NCI-H1417 treated with DMSO at 0.1 percent for 48 hours (cell line): ENCODE measurements at places on chromosomes 4 and X.

DNA sequence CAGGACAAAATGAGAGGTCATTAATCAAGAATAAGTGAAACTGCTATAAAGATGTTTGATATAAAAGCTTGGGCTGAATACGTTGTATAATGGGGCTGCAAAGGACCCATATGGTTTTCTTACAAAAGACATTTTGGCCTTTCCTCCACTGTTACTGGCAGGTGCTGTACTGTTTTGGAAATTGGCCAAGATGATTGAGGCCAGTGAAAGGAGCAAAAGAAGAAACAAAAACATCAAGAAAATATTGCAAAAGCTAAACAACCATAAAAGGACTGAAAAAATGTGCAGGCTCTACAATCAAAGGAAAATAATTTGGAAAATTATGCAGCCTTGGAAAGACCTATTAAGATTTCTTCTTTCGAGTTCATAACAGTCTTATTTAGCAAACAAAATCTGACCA, 222.2 kb upstream of the PPP1R2C start:
- DNase-seq, result no peak

DNA sequence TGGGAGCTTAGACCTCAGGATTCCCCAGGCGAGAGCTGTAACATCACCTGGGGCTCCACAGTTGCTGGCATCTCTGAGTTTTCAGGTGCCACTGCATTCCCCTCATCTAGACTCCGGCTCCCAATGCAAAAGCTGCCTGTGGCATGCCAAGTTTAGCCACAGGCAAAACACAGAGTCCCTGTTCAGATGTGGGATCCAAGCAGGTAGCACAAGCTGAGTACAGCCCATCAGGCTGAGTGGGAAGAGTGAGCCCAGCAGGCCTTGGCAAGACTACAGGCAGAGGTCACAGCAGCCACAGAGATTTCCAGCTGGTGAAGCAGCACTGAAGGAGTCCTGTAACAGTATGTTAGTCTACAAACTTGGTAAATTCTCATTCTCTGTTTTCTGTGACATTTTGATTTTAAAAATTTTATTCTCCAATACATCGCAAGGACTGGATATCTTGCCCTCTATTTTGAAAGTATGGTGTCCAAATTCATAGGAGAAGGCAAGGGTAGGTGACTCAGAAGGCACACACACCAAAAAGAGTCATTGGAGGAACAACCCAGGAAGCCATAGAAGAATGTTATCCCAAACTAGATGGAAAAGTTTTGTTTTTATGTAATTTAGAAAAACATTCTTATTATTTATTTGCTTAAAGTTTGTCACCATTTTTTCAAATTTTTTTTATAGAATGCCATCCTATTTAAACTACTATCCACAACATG, 13.6 kb upstream of the CXCL2 start:
- DNase-seq, result no peak

DNA sequence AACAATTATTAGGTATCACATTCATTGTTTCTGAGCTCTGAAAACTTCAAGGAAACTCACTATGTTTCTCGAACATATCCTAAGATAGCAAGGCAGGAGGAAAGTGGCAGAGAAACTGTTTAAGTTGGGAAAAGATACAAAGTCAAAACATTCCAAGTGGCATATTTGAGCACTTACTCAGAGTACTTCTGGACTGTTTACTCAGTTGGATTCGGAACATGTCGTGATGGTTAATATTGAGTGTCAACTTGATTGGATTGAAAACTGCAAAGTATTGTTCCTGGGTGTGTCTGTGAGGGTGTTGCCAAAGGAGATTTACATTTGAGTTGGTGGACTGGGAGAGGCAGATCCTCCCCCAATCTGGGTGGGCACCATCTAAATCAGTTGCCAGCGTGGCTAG, 298.3 kb downstream of the IL1RAPL2 start:
- DNase-seq, result no peak

DNA sequence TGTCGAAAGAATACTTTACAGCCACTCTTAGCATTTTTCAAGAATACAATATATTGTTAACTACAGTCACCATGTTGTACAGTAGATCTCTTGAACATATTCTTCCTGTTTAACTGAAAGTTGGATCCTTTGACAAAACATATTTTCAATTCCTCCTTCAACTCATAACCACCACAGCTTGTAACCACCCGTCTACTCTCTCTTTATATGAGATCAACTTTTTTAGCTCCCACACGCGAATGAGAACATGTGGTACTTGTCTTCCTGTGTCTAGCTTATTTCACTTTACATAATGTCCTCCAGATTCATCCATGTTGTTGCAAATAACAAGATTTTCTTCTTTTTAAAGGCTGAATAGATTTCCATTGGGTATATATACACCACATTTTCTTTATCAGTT, 338.3 kb upstream of the IGFBP7 start:
- DNase-seq, result no peak

DNA sequence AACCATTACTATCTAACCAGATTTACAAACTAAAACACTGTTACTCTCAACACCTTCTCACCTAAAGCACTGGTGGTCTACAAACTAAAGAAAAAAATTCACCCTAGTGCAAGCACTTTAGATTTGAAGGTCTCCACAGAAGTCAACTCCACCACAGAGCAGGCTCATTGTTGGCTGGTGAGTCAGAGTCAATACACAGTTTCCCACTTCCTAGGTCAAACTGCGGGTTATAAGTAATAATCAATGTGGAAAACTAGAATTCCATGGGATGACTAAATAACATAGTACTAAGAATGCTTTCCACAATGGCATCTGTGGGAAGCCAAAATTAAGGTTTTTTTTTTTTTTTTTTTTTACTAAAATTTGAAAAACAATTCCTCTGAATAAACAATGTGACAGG, 191.8 kb downstream of the PDGFC start:
- no peak for DNase-seq

DNA sequence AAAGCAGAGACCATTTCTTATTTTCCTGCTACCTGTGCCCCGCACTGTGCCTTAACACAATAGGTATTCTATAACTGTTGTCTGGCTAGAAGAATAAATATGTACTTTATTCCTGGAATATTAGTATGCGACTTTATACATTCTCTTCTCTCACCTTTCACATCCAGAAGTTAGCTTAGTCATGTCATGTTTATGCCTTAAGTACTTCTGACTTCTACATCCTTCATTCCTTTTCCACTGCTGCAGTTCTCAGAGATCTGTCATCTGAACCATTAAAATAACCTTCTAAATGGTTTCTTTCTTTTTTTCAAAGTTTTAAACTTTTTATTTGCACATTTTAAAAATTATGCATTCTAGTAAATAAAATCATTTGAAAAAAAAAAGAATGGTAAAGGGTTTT, 34.4 kb downstream of the KIF4A start:
- DNase-seq, result no peak

DNA sequence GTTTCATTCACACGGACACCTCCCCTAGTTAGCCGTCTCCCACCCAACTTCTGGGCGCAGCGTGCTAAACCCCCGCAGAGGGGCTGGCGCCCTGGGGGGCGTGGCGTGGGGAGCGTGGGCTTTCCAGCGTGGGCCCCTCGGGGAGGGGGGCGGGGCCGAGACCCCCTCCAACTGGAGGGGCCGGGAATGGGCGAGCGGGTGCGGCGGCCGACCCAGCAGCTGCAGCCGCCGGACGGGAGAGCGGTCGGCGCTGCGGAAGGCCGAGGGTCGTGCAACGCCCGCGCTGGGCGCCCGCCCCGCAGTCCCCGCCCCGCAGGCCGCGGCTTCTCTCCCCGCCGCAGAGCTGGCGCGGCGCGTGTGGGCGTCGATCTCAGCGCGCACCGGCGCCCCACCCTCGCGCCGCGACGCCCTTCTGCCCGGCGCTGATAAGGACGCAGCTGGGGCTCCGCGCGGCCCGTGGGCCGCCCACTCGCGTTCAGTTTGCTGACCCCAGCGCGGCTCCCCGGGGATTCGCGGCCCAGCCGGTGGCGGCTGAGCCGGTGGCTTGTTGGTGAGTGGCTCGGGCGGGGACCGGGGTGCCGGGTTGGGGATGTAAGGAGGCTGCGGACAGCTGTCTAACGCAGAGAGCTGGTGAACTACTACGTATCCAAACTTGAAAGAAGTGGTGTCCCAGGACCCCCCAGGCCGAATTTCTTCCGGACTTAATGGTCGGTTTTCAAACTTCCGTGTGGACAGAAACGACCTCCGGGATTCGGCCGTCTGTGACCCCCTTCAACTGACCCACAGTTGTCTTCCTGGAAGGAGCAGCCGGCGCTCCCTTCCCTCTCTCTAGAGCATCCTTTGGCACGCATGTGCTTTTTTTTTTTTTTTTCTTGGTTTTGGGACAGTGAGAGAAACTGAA, 1.5 kb downstream of the FHDC1 start:
- no peak for DNase-seq

DNA sequence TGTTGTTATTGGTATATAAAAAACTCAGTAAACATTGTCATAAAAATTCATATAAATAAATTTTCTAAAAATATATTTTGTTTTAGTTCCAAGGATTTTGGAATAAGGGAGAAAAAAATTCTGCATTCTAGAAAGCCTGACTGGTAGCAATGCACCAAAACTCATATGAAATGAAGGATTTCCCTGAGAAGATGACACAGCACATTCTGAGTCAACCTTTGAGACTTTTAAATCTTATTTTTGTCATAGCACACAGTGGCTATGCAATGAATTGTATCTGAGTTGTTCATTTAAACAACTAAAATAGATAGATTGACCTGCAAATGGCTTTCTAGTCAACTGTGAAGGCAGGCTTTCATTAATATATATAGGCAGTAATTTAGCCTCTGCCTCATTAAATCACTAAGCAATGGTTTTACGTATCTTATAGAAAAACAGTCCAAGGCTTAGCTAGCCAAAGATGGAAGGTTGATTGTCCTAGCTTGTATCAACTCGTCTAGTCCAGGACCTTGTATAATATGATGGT, 239.1 kb upstream of the NEIL3 start:
- no peak for DNase-seq

DNA sequence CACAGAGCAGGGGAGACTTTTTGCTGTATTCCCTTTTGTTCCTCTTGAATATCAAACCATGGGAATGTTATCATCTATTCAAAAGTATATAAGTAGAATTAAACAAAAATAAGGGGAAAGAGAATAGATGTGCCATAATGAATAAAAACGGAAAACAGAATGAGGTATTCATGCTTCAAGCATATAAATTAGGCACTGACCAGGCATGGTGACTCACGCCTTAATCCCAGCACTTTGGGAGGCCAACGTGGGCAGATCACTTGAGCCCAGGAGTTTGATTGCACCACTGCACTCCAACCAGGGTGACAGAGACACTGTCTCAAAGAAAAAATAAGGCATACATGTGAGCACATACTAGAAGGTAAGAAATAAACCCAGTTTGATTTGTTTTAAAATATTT, 16.3 kb upstream of the NEUROG2 start:
- no peak for DNase-seq

- no peak for DNase-seq
These were observed 51.3 kb downstream of the UGT8 start for GRCh38 chr4:114649908-114650307.

DNA sequence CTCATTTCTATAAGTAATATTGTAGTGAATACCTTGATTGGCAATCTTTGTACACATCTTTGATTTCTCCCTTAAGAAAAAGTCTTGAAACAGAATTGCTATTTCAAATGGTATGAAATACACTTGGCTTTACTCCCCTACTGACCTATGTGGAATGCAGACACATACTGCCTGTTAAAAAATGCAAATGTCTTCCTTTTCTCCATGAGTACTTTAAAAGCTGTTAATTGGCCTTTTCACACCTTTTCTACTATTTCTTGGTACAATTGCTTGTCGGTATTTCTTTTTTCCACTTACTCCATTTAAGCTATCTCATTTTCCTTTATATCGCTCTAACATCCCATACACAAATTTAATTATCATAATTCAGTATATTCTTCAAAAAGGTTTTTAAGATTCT, 87.2 kb downstream of the FRYL start:
- no peak for DNase-seq
